ENCODE measurements at places on chromosomes 1 and 21.

GRCh38 chr1:14479865-14480264 lies 118.6 kb upstream of the KAZN start:
- no peak for DNase-seq

DNA sequence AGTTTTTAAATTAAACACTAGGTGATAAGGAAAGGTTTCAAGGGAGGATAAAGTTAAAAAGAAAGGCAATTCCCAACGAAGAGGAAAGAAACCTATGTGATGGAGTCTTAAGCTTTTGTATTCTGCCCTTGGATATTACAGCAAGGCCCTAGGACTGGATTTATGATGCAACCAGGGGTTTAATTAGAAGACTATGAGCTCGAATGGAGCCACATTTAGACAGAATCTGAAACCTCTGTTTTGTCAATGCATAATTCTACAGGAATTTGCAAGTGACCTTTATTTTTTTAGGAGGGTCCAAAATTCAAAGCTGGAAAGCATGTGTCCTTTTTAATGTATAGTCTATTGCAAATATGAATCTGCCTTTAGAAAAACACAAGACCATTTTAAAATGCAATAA lies 37.9 kb downstream of the TGFB2 start:
- DNase-seq, result no peak

DNA sequence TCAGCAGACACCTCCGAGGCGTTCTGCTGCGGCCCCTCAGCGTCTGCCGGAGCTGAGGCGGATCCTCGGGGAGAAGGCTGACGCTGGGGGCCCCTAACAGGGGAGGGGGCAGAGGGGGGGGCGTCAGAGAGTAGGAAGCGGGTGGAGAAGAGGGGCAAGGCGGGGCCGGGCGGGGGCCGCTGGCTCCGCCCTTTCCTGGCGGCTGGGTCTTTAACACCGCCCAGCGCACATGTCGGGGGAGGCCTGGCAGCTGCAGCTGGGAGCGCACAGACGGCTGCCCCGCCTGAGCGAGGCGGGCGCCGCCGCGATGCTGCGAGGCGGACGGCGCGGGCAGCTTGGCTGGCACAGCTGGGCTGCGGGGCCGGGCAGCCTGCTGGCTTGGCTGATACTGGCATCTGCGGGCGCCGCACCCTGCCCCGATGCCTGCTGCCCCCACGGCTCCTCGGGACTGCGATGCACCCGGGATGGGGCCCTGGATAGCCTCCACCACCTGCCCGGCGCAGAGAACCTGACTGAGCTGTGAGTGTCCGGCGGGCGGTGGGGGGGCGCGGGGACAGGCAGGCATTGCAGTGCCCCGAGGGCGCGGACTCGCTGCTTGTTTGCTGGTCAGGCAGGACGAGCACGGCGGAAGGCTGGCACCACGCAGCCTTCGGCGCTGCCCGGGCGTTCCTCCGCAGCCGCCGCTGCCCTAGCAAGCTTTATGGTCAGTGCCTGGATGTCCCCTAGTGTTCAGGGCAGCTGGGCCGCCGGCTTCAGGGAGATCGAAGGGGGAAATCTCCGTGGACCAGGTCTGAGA lies at the start of gene NTRK1:
NTRK1 (plus strand) TSS at position 238 of the 796 bp plus-strand sequence; CDS start at position 308, 70 bp downstream.
- DNase-seq, result no peak

DNA sequence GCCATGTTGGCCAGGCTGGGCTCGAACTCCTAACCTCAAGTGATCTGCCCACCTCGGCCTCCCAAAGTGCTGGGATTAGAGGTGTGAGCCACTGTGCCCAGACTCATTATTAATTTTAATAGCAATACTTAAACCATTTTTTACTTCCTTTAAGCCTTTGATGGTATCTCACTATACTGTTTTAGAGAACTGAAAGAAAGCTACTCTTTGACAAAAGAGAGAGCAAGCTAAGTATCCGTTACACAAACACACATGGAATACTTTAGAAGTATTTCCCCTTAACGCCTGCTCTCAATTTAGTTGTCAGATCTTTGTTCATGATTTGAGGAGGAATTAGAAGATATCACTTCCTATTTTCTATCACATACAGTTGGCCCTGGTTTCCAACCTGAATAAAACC lies 189.4 kb downstream of the COP1 start:
- no peak for DNase-seq

DNA sequence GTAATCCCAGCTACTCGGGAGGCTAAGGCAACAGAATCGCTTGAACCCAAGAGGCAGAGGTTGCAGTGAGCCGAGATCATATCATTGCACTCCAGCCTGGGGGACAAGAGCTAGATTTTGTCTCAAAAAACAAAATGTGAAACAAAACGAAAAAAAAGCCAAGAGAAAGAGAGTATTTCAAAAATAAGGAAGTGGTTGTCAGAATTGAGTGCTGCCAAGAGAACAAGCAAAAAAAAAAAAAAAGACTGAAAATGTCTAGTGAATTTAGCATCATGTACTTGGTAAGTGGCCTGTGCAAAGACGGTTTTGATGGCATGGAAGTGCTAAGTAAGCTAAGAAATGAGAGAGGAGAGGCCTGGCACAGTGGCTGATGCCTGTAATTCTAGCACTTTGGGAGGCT lies 14.3 kb downstream of the KPNA6 start:
- no peak for DNase-seq

DNA sequence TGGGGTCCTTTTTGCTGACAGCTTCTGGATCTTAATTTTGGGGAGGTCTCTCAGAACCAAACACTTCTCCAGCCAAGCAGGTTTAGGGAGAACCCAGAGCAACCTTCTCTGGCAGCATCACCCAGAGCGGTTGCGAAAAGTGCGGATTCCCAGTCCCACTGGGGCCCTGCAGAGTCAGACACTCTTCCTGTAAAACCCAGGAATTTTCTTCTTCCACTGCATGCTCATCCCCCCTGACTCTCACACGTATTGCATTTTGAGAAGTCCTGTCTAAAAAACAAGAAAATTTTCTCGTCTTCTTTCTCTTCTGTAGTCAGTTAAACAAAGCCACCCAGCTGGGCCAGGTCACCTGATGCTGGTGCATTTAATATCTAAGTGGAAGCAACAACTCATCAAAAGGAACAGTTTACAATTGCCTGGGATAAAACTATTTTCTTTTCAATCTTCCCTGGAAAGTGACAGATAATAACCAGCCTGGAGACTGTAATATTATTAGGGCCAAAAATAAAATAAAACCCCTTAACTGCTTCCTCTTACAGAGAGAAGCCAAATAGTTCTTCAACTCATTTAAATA lies 156.0 kb downstream of the IGSF21 start:
- DNase-seq, result no peak

DNA sequence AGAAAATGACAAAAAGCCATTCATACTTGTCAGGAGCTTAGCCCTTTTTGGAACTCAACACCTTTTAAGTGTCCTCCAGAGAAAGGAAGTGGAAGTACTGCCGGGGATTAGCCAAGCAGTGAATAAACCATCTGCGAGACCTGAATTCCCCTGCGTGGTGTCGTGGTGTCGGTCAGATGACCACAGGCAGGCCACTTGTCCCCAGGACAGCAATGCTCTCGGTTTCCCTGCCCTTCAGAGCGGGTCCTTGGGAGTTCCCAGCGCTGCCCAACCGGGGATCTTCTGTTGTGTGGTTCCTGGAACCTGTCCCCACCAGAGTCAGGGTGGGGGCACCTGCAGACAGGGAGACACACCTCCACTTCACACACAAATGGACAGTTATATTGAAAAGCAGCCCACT lies 9.2 kb downstream of the GPR157 start:
- DNase-seq, result no peak

DNA sequence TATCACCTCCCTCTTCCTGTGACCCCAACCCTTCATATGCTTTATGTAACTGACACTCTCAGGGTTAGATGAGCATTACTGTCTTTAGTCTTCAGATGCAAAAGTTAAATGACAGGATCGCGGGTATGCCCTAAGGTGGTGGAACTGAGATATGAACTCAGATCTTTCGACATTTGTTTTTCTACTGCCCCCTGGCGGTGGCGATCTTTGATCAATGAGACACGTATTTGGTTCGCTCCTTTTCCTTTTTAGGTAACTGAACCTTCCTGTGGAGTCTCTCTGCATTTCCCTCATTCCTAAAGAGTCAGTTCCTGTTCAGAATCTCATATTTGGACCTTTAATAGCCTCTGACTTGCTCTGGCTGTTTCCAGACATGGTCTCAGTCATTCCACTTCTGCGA lies 47.8 kb upstream of the ZP4 start:
- DNase-seq, result no peak

- DNase-seq, result no peak
Measured at GRCh38 chr1:89547563-89548116, 23.0 kb downstream of the LRRC8B start.

DNA sequence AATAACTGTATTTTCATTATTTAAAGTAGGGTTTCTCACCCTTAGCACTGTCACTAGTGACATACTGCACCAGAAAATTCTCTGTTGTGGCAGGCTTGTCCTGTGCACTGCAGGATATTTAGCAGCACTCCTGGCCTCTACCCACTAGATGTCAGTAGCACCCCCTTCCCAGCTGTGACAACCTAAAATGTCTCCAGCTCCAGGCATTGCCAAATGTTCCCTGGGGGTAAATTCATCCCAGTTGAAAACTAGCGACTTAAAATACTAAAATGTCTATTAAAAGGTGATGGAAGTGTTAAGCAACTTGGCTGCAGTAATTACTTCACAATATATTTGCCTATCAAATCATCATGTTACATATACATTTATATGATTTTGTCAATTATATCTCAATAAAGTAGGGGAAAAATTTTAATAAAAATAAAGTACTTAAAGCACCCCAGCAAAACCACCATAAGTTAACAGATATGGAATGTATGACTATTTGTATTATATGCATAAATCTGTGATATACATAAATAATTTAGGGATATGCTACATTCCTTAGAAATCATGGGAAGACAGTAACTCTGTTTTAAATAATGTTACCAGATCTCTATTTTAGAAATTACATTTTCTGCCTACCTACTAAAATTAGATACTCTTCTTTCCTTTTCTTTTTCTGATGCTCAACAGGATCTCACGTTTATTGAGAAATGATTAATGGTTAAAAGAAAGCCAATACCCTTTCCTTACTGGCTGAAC lies 74.6 kb downstream of the ARID4B start:
- DNase-seq, result no peak

DNA sequence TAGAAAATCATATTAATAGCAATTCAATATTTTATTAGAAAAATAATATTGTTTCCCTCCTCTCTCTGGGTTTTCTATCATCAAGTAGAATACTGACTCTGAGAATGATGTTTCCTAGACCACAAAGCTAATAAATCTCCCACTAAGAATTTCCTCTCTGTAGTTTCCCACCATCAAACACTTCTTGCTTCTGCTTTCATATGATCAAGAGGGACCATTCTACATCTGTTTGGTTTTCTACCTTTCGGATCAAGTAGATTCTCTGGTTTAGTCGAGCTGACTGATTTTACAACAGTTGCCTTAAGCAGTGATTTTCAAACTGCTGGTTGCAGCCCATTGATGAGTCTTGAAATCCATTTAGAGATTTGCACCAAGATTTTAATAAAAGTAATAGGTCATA lies 240.2 kb upstream of the PTBP2 start:
- no peak for DNase-seq

GRCh38 chr21:41439248-41439647 lies 13.2 kb downstream of the MX1 start:
- no peak for DNase-seq

GRCh38 chr1:156602557-156602993 lies 1.3 kb upstream of the GPATCH4 start:
- DNase-seq, result no peak

GRCh38 chr1:182643699-182644098 lies 39.5 kb upstream of the RGS16 start:
- DNase-seq, result no peak

- DNase-seq, result no peak
Measured at GRCh38 chr1:59917785-59918180, 8.8 kb downstream of the CYP2J2 start.

DNA sequence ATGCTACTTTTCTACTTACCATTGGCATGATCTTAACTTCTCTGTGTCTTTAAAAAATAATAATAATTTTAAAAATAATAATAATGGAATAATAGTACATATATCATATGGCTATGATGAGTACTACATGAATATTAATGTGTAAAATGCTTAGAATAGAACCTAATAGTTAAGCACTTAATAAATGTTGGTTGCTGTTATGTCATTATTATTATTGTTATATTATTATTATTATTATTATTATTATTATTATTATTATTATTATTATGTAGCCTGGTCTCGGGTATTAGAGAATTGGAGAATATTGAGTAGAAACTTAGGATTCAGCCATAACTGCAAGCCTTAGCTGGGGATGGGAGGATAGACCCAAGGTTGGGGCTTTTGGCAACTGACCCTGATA lies 108.2 kb downstream of the MAST2 start:
- no peak for DNase-seq

DNA sequence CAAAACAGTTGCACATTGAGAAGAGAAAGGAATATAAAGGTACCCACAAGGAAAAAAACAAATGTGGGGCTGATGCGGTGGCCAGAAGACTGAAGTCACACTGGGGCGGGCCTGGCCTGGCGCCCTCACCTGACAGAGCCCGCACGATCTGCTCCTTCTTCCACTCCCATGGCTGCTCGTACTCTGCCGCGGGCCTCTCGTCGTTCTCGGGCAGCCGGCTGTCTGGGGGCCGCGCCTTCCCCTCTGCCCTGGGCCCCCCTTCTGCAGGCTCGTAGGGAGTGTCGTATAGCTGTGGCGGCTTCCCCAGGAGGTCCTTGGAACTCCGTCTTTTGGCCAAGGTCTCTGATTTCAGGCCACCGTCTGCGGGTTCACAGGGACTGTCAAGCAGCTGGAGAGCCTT lies 13.1 kb upstream of the TDRD10 start:
- DNase-seq, result no peak

DNA sequence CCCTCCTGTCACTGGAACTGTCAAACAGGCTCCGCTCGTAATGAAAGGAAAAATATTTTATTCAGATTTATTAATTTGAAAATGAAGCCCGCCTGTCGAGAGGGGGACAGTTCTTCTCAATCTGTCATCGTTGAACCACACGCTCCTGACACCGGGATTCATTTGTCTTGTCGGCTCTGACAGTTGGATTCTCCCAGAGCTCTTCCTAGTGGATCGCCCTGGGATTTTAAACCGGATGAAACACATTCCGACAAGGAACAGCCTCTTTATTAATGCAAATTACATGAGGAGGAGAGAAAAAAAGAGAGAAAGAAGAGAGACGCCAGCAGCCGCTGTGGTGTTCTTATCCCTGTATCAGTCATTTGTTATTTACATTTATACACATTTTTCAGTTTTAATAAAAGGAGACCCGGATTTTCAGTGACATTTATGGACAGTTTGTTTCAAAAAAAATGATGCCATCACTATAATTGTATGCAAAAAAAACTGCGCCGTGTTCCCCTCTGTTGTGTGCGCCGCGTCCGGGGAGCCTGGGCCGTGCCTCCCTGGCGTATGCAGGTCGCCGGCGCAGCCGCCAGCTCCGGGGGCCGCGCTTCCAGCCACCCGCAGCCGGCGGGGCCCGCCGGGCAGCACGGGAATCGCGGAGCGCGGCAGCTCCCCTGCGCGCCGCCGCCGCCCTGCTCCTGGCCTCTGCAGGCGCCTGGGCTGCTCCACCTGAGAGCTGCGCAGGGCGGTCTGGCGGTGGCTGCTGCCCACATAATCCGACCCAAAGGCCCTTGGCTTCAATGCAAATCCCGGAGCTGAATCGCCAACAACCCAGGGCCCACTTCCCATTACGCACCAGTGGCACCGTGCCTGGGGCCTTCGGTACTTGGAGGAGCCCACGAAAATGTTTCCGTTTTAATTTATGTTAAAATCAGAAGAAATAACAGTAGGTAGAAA lies 237.9 kb upstream of the PBX1 start:
- DNase-seq, result no peak

All from esophagus squamous epithelium (tissue), 5 donors.